Lower leg skin (tissue), 4 donors: ENCODE measurements at places on chromosomes 6 and 20.

GRCh38 chr20:25078662-25079061 is 3.3 kb downstream of the VSX1 start:
- no peak for DNase-seq

DNA sequence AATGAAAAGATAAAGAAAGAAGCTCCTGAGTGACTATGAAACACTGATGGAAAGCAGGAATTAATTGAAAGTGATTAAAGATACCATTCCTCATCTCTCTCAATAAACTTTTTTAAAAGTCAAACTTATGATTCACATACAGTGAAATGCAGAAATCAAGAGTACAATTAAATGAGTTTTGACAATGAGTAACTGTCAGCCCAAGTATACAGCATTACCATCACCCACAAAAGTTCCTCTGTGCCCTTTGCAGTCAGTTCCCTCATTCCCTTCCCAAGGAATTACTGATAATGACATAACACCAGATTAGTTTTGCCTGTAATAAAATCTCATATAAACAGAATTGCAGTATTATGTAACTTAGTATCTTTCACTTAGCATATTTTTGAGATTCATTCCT is 44.5 kb downstream of the ATG5 start:
- DNase-seq = no peak

DNA sequence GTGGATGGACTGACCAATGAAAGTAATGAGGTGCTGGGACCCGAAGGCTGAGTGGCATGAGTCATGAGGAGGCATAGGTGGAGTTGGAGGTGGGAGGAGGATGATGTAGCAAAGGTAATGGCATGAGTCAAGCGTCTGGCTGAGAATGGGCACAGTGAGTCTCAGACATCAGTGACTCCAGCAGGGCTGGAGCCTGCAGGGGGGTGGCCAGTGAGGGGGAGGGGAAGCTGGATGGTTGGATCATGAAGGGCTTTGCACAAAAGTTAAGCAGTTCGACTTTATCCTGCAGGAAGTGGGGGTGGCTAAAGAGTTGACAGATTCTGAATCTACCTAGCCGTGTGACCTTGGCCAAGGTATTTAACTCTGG is 99.0 kb upstream of the IYD start:
- peak; percentile 57 for DNase-seq

DNA sequence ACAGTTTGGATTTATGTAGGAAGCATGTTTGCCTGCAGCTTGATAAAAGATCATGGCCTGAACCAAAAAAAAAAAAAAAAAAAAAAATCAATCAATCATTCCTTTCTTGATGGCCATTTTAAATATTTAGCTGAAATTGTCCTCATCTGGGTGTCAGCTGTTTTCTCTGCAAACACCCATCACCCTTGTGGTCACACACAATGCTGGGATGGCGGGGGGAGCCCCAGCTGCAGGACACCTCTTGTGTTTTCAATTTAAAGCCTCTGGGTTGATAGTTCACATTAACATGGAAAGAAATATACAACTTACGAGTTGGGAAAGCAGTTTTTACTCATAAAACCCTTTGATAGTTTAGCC is 160.4 kb downstream of the ZFP64 start:
- no peak for DNase-seq

DNA sequence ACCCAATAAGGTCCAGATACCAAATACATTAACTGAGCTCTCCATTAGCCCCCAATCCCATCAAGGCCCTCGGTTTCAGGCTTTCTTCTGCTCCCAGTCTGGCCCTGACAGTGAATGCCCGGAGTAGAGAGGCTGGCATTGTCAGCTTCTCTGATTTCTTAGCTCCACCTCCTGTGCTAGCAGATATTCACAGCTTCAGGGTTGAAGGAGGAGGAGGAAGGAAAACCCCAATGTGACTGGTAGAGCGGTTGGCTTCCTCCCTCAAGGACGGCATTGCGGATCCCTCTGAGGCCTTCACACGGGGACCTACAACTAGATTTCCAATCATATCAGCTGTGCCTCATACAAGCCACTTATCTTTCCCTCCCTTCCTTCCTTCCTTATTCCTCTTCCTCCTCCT is 164.1 kb upstream of the SYNDIG1 start:
- no peak for DNase-seq

DNA sequence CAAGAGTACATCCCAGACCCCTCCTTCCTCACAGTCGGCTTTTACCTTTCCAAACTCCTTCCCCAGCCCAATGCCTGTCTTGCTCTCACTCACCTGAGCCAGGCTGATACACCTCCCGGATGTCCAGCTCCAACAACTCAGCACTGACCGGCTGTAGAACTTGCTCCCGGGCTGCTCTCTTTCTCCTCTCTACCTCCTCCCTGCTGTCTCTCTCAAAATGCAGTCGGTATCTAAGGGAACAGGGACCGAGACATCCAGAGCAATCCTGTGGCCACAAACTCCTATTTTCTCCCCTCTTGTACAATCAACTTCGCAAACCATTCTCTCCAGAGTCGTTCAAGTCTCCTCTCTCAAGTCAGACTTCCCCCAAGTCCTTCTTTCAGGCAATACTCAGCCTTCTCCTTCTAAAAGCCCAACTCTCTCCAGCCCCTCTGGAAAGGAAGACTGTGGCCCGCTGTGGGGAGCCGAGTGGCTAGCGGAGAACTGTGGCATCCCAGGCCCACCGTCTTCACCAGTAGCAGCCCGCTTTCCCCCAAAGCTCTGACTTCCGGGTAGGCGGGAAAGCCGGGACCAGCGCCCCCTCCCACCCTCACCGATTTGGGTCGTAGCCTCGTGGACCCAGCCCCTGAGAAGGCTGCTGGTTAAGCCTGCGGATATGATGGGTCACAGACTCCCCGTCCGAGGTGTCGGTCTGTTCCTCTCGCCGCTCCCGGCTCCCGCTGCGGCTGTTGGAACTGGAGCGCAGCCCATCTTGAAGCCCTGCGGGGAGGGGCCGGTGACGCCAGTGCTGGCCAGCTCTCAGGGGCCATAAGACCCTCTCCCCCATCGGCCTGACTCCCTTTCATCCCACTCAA is 1.1 kb downstream of the GNL1 start:
- peak; percentile 30 for DNase-seq

DNA sequence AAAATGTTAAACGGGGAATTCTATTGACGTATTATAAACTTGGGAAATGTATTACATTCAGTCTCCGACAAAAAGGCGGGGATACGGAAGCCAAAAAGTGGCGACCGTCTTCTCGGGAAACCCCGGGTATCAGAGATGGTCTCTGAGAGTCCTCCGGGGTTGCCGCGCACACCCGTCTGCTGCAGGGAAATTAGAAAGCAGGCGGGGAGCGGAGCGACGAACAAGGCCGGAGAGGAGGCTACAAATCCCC is 1.5 kb downstream of the SALL4 start:
- no peak for DNase-seq

- DNase-seq = no peak
These were observed 244.6 kb downstream of the HAO1 start for GRCh38 chr20:7695635-7696034.

DNA sequence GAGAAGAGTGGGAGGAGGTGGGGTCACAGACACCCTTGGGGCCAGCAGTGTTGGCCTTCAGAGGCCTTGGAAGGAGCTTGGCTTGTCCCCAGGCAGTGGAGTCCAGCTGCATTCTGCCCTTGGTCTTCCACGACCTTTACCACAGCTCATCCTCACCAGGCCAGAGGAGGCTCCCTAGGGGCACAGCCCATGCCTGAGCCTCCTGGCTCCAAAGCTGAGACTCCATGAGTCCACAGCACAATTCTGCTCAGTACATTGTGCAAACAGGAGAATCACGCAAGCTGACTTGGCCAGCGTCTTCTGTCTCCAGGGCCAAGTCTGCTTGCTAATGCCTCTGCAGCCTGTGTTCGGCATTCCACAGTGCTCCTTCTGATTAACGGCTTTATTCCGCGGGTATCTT is 337.2 kb downstream of the SMOC2 start:
- peak; percentile 17 for DNase-seq

GRCh38 chr6:12313992-12314589 is 23.9 kb downstream of the EDN1 start:
- DNase-seq = no peak

DNA sequence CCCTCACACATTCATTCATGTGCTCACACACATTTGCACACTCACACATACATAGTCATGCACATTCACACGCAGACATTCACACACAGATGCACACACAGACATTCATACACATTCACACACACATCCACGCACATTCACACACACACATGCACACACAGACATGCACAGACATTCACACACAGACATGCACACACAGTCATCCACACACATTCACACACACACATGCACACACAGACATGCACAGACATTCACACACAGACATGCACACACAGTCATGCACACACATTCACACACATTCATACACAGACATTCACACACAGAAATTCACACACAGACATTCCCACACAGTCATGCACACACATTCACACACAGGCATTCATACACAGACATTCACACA is 147.3 kb downstream of the PACRG start:
- no peak for DNase-seq

DNA sequence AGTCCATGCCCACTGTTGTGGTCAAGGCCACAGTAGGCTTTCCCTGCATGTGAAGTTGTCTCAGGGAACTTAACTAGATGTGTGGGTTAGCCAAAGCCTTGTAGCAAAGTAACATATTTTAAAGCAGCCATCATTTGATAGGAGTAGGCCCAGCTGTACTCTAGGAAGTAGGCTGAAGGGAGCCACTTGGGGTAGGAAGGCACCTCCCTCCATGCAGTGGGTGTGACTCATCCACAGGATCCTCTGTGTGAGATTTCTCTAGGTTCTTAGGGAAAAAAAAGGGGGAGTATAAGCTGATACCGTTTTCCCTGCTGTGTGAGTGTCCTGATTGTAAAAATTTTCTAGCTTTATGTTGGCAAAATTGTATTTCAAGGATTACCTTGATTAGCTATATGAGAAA is 44.7 kb downstream of the VAPB start:
- no peak for DNase-seq

GRCh38 chr6:168956141-168956838 is 297.4 kb downstream of the THBS2 start:
- DNase-seq = no peak

DNA sequence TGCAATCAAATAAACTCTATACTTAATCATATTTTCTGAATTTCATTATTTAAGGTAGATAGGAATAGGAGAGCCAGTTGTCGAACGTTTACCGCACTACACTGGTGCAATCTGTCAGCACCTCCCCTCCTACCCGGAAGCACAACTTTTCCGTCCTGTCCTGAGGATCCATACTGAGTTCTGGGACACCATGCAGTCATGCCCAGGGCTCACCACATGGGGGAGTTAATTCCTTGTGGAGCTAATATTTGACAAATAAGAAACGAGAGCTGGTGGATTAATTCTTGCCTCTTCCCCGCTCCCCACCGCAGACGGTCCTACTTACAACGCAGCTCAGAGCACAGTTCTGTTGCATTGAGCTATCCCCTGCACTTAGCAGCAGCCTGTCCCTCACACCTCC is 107.7 kb upstream of the RALGAPA2 start:
- DNase-seq = no peak

GRCh38 chr6:119076173-119076572 is 2.3 kb downstream of the FAM184A start:
- no peak for DNase-seq

DNA sequence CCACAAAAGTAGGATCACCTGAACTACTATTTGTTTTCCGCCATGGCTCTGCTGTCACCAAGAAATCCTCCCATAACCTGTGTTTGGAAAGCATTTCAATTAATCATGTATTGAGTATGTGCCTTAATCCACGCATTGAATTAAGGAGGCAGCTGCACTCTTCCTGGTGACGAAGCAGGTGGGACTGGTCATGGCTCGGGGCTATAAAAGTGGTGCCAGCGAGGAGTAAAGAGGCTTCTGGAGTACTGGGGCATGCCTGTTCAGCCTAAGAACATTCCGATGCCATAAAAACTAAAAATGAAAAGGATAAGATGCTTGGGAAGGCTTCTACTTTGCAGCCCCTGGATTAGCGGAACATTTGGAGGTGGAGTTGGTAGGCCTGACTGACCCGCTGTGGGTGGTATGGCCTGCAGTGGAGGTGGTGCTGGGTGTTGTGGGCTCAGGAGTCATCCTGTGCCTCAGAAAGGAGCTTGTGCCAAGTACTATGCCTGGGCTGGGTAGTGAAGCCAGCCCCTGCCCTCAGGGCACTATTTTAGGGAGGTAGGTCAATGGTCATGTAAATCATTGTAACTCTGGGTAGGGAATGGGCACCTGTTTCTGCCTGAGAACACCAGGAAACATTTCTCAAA is 110.5 kb downstream of the B3GAT2 start:
- no peak for DNase-seq

DNA sequence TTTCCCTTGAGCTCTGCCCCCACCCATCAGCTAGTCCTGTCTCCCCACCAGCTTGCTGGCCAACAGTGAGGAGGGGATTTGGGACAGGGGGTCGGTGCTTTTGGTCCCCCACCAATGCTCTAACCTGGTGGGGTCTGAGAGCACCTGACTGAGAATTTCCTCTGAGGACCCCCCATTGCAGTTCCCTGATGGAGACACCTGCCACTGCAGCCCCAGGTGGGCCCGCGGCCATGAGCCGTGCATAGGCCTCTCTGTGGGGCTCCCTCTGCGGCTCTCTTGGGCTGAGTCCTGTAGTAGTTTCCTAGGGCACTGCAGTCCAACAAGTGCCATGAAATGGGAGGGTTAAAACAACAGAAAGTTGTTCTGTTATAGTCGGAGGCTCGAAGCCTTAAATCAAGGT is 172.2 kb upstream of the SNX9 start:
- DNase-seq = no peak

DNA sequence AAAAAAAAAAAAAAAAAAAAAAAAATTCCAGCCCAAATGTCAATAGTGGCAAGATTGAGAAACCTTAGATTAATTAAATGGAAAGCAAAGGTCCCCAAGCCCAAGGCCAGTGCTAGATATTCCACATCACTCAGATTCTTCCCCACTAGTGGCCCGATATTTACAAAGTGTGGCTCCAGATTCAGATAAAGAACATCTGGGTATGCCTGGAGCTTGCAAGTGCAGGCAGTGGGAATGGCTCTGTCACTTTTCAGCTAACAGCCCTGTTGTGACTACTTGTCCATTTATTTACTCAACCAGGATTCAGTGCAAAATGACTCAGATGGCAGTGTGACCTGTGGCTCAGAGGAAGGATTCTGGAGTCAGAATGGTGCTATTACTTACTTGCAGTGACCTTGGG is 8.2 kb upstream of the KCNB1 start:
- DNase-seq = no peak

DNA sequence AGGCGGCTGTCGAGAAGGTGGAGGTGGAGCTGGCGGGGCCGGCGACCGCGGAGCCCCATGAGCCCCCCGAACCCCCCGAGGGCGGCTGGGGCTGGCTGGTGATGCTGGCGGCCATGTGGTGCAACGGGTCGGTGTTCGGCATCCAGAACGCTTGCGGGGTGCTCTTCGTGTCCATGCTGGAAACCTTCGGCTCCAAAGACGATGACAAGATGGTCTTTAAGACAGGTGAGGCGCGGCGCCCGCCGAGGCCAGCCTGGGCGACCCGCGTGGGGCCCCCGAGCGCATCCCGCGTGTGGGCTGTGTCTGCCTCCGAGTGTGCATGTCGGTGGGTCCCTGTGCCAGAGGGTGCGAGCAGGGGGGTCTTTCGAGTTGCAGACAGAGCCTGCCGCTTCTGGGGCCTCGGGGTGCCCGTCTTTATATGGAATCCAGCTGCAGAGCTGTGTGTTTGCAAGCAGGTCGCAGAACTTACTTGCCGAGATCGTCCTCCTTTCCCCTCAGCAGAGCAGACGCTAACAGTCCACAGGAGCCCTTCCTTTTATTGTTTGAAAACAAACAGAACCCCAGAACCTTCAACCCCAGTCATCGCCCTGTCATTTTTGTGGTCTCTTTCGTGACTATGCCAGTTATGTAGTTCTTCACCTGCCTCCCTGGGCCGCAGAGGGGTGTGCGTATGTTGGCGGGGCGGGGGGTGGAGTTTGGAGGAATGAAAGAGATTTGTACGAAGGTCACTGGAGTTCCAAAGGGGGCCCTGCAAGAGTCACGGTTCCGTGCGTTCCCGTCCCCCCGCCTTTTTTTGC is 766 bp downstream of the SLC16A10 start:
- no peak for DNase-seq
